ENCODE measurements at places on chromosomes 12 and 14.

- no peak for DNase-seq
Measured at GRCh38 chr14:77615361-77616132, 890 bp downstream of the SPTLC2 start.

DNA sequence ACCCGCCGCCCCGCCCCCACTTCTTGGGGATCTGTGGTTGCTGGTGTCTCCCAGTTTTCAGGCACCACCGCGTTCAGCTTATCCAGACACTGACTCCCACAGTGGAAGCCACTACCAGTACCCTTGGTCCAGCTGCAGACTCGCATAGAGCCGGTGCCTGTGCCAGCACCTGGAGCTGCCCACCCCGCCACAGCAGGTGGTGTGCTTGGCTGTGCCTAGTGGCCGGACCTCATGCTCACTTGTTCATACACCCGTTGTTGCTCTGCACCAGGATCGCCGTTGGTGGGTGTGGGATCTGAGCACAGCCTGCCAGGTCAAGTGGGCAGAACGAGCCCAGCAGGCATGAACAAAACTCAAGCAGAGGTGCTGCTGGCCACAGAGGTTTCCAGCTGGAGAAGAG lies 673.2 kb downstream of the RERGL start:
- DNase-seq: no peak

DNA sequence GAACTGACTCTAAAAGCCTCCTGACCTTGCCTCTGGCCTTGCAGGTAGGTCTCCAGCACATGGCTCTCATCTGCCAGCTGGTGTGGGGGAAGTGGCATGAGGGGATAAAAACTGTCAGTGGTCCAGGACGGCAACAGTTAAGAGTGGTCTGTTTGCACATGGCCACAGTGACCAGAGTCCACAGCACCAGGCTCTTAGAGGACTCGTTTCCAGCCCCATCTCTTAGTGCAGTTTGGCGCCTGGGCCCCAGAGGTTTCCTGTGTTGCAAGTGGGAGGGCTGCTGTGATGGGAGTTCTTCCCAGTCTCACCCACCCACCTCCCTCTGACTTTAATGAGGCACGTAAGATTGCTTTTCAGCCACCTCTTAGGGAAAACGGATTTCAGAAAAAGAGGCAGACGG lies 37.0 kb downstream of the APPL2 start:
- DNase-seq: no peak

DNA sequence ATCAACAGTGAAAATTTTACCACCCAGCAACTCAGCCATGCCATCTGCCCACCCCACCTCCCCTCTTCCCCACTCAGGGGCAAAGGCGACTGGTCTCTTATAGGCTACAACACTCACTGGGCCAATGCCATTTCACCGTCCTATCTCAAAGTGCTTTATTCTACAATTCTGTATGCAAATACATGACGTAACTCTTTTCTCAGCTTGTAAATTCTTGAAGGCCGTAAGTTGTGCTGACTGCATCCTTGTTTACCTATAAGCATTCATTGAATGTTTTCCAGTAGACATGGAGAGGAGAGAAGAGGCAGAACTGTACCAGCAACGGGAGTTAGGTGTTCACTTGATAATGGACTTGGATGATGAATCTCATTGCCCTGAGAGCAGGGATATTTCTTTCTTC lies 15.6 kb downstream of the BCL2L14 start:
- no peak for DNase-seq

DNA sequence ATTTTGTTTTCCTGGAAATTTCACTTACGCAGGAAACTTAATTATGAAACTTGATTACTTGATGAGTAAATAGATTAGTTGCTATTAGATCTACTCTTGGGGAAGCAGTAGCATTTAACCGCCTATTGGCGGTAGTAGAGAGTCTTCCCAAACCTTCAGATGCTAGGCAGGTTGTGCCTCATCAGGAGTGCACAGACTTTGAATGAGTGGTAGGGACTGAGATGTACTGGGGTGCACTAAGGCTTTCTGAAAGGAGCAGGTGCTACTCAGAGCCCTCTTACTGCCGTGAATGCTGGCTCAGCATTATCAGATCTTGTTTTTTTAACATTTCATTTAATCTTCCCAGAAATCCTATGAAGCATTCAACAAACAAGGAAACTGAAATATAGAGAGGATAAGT lies 7.7 kb downstream of the GATC start:
- no peak for DNase-seq

GRCh38 chr12:71027856-71028255 lies 107.3 kb upstream of the PTPRR start:
- DNase-seq: no peak

GRCh38 chr14:35695647-35696046 lies 113.4 kb downstream of the RALGAPA1 start:
- no peak for DNase-seq

DNA sequence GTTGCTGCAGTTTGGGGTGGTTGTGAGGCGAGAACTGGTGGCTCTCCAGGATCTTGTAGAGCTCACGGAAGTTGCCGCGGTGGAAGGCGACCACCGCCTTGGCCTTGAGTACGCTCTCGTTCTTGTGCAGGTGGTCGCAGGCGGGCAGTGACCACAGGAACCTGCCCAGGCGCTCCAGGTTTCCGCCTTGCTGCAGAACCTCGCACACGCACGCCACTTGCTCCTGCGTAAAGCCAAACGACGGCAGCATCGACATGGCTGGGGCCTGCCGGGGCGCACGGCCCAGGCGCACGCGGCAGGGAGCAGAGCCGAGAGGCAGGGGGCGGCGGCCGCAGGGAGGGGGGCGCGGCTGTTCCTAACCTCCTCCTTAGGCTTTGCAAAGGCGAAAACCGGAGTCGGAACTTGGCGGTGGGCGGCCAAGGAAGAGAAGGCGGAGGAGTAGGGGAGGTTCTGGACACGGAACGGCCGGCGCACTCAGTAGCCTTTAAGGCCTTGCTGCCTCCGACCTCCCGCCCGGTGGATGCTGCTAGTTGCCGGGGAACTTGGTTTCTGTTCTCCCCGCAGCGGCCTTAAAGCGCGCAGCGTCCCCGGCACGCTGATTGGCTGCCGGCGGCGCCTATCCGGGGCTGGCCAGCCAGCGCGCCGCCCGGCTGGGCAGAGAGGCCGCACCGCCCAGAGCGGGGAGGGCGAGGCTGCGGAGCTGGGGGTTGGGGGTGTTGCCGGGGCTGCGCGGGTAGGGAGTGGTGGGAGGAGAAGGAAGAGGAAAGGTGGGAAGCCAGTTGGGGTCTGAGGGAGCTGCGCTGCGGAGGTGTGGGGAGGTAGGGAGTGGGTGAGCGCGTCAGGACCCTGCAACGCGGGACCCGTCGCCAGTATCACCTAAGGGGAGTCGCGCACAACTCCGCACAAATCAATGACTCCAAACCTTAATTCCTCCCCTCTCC lies at the start of gene SIX1:
SIX1 (minus strand) TSS at position 544 of the 941 bp plus-strand sequence; CDS start at position 256, 288 bp downstream.
- no peak for DNase-seq

All from HFF-Myc (cell line).